NCI-H524 (cell line): ENCODE measurements at places on chromosomes 12 and 14.
A peak's percentile ranks its signal among the peaks of the same experiment; 100 is the strongest.

DNA sequence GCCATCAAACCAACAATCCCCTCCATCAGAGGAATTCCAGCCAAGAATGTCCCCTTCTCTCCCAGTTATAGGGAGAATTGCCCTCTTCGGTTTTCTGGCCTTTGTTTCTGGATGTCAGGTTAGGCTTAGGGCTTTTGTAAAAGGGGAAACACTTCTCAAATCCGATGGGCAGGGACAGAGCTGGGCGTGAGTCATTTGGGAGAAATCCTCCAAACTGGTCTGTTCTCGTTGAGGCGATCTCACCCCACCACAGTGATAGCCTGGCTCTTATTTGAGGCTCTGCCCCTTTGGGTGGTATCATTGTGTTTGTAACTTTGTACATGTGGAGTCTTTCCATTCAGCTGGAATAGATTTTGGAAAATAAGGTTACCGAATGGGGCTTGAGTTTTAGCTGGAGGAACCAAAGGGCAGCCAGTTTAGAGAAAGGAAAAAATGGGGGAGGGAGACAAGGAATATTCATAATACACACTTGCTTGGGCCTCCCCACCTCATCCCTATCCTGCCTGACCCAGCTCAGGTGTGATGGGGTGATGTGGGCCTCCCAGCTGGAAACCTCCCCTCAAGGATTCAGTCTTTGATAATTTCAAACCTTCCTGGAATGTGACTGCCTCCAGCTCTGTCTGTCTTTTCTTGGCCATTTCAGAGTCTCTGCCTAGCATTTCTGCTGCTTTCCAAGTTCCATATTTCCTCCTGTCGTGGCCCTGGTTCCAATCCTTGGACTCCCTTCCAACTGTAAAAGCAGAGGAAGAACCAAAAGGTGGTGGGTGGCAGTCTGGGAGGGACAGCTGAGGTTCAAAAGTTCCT, 7.5 kb downstream of the HOXC4 start:
- DNase-seq = no peak

- DNase-seq = no peak
Measured at GRCh38 chr14:50999726-51000125, 55.4 kb upstream of the PYGL start.

DNA sequence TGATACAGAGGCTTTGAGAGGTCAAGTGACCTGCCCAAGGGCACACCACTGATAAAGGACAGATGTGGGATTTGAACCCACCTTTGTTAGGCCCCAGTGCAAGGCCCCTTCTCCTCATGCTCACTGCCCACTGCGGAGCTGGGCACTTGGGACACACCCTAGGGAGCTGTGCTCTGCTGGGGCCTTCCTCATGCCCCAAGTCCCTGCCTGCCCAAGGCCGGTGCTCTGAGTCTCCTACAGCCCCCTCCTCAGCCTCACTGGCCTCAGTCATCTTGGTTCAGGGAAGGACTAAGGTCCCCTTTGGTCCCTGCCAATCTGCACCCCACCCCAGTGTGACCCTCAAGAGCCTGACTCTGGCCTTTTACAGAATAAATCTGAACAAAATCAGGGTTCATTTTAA, 7.9 kb upstream of the OAS3 start:
- no peak for DNase-seq

DNA sequence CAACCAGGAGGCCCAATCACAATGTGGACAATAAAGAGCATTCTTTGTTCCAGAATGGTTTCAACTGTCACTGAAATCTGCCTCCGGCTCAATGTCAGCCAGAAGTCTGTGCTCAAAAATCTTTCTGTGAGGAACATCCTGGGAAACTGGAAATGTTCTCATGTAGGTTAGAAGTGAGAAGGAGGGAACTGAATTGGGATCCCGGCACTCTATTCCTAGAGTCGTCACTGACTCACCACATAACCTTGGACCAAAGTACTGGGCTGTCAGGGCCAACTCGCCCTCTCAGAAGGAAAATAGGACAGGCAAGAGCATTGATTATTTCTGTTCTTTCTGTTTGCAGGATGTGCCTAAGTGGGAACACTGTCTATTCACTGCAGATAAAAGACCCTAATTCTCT, 57.6 kb downstream of the PRKAB1 start:
- no peak for DNase-seq

DNA sequence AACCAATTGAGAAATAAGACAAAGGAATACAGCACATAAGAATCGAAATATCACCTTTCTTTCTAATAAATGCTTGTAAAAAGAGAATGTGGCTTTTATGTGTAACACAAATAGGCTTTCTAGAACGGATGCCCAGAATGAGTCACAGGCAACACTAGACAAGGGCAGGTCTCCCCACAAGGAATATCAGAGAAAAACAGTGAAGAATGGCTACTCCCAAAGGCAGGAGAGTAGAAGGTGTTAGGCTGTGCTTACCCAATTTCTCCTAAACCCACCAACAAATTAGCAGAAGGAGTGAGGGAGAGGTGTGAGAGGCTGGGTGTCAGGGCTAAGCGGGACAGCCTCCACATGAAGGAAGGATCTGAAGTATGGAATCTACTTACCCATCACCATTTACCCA, 55.2 kb downstream of the GALNT4 start:
- DNase-seq = no peak

DNA sequence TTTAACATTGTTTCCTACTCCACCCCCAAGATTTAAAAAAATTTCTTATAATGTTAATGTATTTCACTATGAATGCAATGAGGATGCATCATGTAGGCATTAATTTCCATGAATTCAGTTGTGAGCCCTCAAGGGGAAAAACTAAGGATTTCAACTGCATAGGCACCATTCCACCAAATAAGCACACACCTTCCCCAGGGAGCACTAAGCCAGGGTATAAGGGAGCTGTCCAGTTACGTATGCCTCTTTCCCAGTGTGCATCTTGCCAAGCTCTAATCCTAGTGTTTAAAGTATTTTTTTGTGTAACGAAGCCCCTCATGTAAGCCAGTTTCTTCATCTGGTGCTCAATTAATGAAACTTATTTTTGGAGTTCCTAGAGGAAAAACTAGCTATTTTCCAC, 6.6 kb downstream of the FERMT2 start:
- no peak for DNase-seq

DNA sequence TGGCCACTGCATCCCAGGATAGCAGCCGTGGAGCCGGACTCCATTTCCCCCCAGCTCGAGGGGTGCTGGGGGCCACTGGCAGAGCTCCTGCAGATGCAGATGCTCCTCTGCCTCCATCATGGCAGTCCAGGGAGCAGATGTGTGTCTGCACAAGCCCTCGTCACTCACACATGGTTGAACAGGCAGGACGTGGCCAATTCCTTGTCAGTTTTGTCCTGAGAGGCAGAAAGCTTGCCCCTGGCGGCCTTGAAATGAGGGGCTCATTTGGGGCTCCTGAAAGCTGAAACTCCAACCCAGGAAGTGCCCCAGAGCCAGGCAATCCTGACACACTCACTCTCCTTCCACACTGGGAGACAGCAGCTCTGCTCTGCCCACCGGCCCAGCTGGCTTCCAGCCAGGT, 100.9 kb upstream of the C14orf180 start:
- DNase-seq = no peak

- peak; percentile 67 for DNase-seq
Measured at GRCh38 chr14:99563749-99564129, 40.3 kb downstream of the CCDC85C start.

DNA sequence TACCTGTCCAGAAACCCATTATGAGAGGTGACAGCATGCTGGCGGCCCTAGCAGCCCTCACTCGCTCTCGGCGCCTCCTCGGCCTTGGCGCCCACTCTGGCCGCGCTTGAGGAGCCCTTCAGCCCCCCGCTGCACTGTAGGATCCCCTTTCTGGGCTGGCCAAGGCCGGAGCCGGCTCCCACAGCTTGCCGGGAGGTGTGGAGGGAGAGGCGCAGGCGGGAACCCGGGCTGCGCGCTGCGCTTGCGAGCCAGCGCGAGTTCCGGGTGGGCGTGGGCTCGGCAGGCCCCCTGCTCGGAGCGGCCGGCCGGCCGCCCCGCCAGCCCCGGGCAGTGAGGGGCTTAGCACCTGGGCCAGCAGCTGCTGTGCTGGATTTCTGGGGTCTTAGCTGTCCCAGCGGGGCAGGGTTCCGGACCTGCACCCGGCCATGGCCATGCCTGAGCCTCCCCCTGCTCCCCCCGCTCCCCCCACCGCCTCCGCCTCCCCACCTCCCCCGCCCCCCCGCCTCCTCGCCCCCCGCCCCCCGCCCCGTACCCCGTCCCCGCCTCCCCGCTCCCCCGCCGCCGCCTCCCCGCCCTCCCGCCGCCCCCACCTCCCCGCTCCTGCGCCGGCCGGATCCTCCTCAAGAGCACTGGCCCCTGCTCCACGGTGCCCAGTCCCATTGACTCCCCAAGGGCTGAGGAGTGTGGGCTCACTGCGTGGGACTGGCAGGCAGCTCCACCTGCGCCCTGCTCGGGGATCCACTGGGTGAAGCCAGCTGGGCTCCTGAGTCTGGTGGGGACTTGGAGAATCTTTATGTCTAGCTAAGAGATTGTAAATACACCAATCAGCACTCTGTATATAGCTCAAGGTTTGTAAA, 163.1 kb downstream of the KLHL28 start:
- DNase-seq = no peak

GRCh38 chr12:94694732-94695131, 44.4 kb upstream of the TMCC3 start:
- DNase-seq = no peak

GRCh38 chr14:56730538-56731145, 79.6 kb downstream of the OTX2 start:
- DNase-seq = peak; percentile 99

- peak; percentile 30 for DNase-seq
Measured at GRCh38 chr12:95215949-95216348, 1.3 kb downstream of the FGD6 start.

- no peak for DNase-seq
Measured at GRCh38 chr12:50545213-50545612, 40.4 kb downstream of the DIP2B start.

- no peak for DNase-seq
Measured at GRCh38 chr12:95460896-95461295, 13.1 kb upstream of the METAP2 start.

DNA sequence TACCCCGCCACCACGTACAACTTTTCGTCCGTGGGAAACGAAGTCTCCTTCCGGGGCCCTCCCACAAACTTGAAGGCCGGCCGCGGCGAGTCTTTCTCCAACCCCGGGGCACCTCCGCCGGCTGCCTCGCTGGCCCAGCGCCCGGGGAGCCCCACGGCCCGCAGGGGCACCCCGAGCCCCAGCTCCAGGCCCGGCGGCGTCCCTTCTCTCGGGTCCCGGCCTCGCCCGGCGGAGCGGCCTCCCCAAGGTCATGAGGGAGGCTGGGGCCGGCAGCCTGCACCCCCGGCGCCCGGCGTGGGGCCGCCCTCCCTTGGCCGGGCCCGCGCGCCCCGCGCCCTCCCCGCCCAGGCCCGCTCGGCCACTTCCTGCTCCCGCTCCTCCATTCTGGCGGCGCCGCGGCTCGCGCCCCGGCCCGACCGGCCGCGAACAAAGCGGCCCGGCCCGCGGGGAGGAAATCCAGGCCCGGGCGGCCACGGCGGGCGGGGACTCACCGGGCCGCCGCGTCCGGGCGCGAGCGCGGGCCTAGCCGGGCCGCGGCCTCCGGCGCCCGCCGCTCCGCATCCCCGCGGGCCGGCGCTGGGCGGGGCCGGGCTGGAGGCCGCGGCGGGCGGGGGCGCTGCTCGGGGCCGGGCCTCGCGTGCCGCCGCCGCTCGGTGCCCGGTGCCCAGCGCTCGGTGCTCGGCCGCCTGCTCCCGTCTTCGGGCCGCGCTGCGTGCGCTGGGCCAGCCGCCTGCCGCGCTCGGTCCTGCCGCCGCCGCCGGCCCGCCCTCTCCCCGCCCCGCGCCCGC, at the start of gene AKT1:
Gene AKT1, minus strand, starts transcription at position 756 of the 788 bp plus-strand sequence. CDS start 3,105 bp downstream, outside the sequence.
- no peak for DNase-seq

GRCh38 chr14:99267381-99267780, 4.6 kb downstream of the BCL11B start:
- DNase-seq = no peak
